Psoas muscle (tissue), 8 donors: ENCODE measurements at places on chromosomes 2 and 18. TPM values are rescaled to one million over a fixed set of nuclear protein-coding genes. Genes with fewer than 3 reads are reported as not detected.

- H3K4me1 ChIP-seq = no peaks in the 10 kb centered on the region
- no peak overlapping the region for H3K4me3 ChIP-seq
- H3K27me3 ChIP-seq = no peaks in the 10 kb centered on the region
Observed at GRCh38 chr2:204468746-204469429, 76.4 kb upstream of the PARD3B start.

DNA sequence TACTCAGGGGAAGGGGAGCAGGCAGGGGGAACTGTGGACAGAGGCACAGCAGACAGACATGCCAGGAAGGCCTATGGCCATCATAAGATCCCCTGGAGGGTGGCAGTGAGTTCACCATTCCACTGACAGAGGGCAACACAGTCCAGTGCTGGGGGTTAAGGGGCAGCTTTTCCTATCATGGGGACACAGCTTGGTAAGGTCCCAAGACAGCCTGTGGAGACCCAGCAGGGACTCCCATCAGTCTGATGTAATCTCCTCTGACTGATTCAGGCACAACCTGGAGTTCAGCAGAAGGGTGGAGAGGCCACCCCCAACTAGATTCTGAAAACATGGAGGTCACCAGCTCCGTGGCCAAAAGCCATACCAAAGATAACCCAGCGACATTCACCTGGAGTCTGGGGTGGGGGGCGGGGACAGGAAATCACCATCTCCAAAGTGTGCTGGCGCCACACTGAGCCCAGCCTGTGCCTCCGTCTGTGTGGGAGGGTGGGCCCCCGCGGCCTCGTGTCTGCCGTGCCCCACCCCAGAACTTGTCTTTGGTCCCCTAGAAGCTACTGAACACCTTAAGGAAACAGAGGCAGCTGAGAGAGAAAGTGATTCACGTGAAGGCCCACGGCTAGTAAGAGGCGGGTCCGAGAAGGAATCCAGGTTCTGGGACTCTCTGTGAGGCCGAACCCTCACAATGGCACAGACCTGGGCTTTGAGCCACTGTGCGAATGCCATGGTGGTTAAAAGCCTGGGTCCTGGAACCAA, 28.6 kb downstream of the DNMT3A start:
- peaks cover 14% of the 10 kb centered on the region for H3K36me3 ChIP-seq
- H3K4me3 ChIP-seq = no peak overlapping the region
- no peak for DNase-seq
- H3K27ac ChIP-seq = peak overlapping the region; percentile 82
- no peaks in the 10 kb centered on the region for H3K27me3 ChIP-seq
- peaks cover 79% of the 10 kb centered on the region for H3K4me1 ChIP-seq

- no peaks in the 10 kb centered on the region for H3K36me3 ChIP-seq
- no peaks in the 10 kb centered on the region for H3K27me3 ChIP-seq
- no peak for DNase-seq
- H3K4me3 ChIP-seq = no peak overlapping the region
Observed at GRCh38 chr2:102662833-102663232, 43.5 kb downstream of the SLC9A2 start.

DNA sequence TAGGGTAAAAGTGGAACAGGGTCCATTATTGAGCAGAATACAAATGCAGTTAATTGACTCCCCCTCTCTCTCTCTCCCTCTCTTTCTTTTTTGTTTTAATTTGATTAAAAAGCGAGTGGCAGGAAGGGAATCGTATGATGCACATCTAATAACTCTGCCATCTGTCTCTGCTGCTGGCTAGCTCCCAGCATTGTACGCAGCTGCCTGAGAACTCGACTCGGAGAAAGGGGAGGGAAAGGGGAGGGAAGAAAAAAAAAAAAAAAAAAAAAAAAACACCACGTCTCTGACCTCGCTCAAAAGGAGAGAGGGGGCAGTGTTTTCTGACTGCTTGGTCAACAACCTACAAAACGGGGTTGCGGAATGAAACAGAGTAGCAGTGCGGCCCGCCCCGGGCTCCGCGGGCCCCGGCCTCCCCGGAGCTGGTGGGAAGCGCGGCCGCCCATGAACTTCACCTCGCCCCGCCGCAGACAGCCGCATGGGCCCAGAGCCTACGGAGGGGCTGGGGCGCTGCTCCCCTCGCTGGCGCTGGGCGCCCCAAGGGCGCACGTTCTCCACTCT, 265.7 kb downstream of the TCF4 start:
- peak; percentile 94 for DNase-seq
- peak overlapping the region; percentile 89 for H3K27ac ChIP-seq
- H3K27me3 ChIP-seq = no peaks in the 10 kb centered on the region
- peaks cover 40% of the 10 kb centered on the region for H3K4me1 ChIP-seq

DNA sequence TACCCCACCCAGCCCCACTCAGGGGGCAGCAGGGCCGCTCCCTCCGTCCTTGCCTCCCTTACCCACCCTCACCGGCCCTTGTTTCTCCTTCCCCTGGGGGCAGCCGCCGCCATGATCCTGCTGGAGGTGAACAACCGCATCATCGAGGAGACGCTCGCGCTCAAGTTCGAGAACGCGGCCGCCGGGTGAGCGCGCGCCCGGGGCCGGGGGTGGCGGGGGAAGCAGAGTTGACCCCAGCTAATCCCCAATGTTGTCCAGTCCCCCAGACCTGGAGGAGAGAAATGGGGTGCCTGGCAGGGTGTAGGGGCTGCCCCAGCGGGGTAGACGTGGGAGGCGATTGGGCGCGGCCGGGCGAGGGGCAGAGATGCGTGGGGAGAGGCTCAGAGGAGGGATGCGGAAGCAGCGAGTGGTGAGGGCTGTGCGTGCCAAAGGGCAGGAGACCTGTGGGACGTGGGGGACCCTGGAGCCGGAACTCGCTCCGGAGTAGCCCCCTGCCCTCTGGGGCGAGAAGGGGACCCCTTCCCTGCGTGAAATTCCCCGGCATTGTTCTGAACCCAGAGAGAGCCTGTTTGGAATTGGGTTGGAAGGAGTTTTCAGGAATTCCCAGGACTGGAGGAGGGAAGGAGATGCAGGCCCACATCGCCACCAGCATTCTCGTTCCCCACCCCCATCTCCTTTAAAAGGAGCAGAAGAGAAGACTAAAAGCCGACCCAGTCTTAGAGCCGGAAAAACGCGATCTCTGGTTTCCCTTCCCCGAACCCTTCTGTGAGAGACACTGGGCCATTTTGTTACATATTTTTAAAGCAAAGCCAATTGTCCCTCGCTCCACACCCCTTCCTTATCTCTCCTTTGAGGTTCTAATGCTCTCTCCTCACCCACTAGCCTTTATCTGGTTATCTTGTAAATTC, 625 bp downstream of the ARPC2 start:
- peak overlapping the region; percentile 92 for H3K4me3 ChIP-seq
- peak; percentile 57 for DNase-seq
- H3K27me3 ChIP-seq = no peaks in the 10 kb centered on the region
- peaks cover 46% of the 10 kb centered on the region for H3K4me1 ChIP-seq
- no peaks in the 10 kb centered on the region for H3K36me3 ChIP-seq

DNA sequence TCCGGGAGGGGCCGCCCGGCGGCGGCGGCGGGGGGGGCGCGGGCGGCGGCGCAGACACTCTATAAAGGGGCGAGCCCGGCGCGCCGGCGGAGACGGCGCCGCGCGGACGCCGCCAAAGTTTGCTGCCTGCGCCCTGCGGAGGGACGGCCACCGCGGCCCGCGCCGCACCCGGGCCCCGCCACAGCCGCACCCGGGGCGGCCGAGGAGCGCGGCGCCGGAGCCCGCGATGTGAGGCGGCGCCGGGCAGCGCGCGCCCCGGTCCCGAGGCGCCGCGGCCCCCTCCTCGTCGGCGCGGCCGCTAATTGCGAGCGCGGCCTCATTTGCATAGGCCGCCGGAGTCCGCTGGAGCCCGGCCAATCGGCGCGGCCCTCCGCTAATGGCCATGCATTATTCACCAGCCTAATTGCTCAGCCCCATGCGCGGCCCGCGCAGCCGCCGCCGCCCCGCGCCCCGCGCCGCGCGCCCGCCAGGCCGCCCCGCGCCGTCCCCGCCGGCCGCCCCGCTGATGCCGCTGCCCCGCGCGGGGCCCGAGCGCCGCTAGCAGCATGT, at the start of gene SALL3:
TSS of gene SALL3 (plus strand) at position 89 of the 549 bp plus-strand sequence. CDS start at position 546, 457 bp downstream.
- no peaks in the 10 kb centered on the region for H3K36me3 ChIP-seq
- no peaks in the 10 kb centered on the region for H3K4me1 ChIP-seq
- DNase-seq = no peak
- no peak within 1 kb of the TSS for H3K27ac ChIP-seq
- peaks cover 18% of the 10 kb centered on the region for H3K27me3 ChIP-seq

- H3K4me1 ChIP-seq = no peaks in the 10 kb centered on the region
- H3K4me3 ChIP-seq = no peak overlapping the region
- no peaks in the 10 kb centered on the region for H3K36me3 ChIP-seq
- H3K27ac ChIP-seq = no peak overlapping the region
- no peaks in the 10 kb centered on the region for H3K27me3 ChIP-seq
Observed at GRCh38 chr2:117470311-117471095, 344.0 kb upstream of the DDX18 start.

GRCh38 chr18:47754311-47755101, 176.0 kb downstream of the SMAD2 start:
- H3K36me3 ChIP-seq = no peaks in the 10 kb centered on the region
- DNase-seq = no peak
- no peaks in the 10 kb centered on the region for H3K27me3 ChIP-seq
- H3K4me1 ChIP-seq = no peaks in the 10 kb centered on the region
- H3K27ac ChIP-seq = no peak overlapping the region

GRCh38 chr18:63795606-63796005, 20.4 kb downstream of the SERPINB7 start:
- no peak overlapping the region for H3K4me3 ChIP-seq
- H3K4me1 ChIP-seq = no peaks in the 10 kb centered on the region
- no peaks in the 10 kb centered on the region for H3K36me3 ChIP-seq
- no peak overlapping the region for H3K27ac ChIP-seq
- no peak for DNase-seq
- H3K27me3 ChIP-seq = no peaks in the 10 kb centered on the region

GRCh38 chr2:168968342-168968741, 62.8 kb downstream of the ABCB11 start:
- H3K4me1 ChIP-seq = peaks cover 3% of the 10 kb centered on the region
- H3K36me3 ChIP-seq = no peaks in the 10 kb centered on the region
- no peak overlapping the region for H3K27ac ChIP-seq
- DNase-seq = no peak

GRCh38 chr2:163778045-163778781, 42.4 kb upstream of the FIGN start:
- H3K27ac ChIP-seq = no peak overlapping the region
- no peak for DNase-seq
- no peak overlapping the region for H3K4me3 ChIP-seq

DNA sequence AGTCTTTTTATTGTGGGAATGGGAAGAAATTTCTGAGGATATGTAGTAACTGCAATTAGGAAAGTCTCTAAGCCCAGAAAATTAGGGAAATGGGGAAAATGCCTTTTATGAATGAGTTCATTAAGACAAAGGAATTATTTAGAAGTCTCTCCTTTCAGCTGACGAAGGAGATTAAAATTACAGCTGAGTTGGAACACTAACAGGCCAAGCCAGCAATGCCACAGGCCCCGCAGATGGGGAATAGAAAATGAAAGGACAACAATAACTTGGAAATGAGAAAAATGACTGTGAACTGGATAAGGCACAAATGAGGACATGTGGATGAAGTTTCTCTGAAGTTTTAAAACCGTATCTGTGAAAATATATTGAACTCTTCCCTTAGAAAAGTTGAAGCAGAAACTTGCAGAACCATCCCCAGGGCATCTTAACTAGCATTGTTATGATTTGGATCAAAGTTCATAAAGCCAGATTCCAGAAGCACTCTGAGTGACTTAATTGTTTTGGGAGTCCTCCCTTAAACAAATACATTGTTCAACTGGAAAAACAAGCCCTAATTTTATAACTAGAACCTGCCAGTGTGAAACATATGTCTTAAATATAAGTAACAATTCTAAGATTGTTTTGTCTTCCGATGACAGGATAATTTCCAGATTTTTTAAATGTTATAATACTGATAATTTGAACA, 51.3 kb downstream of the C2orf76 start:
- no peak overlapping the region for H3K4me3 ChIP-seq
- no peaks in the 10 kb centered on the region for H3K27me3 ChIP-seq
- H3K27ac ChIP-seq = peak overlapping the region; percentile 53
- peaks cover 29% of the 10 kb centered on the region for H3K4me1 ChIP-seq

- no peaks in the 10 kb centered on the region for H3K27me3 ChIP-seq
- H3K4me3 ChIP-seq = no peak overlapping the region
- H3K36me3 ChIP-seq = no peaks in the 10 kb centered on the region
- H3K27ac ChIP-seq = no peak overlapping the region
- H3K4me1 ChIP-seq = no peaks in the 10 kb centered on the region
- DNase-seq = no peak
Observed at GRCh38 chr2:4628998-4629501, 925.7 kb downstream of the DCDC2C start.

GRCh38 chr2:104468846-104469245, 385.1 kb upstream of the POU3F3 start:
- no peak for DNase-seq
- H3K36me3 ChIP-seq = no peaks in the 10 kb centered on the region
- H3K4me3 ChIP-seq = no peak overlapping the region
- no peak overlapping the region for H3K27ac ChIP-seq
- H3K27me3 ChIP-seq = no peaks in the 10 kb centered on the region
- no peaks in the 10 kb centered on the region for H3K4me1 ChIP-seq

The TTL gene
- total RNA-seq = 72.0 TPM

The FEV gene
- total RNA-seq = not detected

The ADD2 gene
- 0.86 TPM for total RNA-seq

The PDE6D gene
- 12.1 TPM for total RNA-seq
